ENCODE measurements at places on chromosomes 3 and 15. TPM values are rescaled to one million over a fixed set of nuclear protein-coding genes. Genes with fewer than 3 reads are reported as not detected.

GRCh38 chr15:50880651-50881114 lies 27.8 kb upstream of the AP4E1 start:
- no peak for DNase-seq

GRCh38 chr15:57198131-57198530 lies 178.2 kb upstream of the CGNL1 start:
- no peak for DNase-seq

- DNase-seq, result no peak
These were observed 16.3 kb upstream of the IQCF2 start for GRCh38 chr3:51845129-51845528.

DNA sequence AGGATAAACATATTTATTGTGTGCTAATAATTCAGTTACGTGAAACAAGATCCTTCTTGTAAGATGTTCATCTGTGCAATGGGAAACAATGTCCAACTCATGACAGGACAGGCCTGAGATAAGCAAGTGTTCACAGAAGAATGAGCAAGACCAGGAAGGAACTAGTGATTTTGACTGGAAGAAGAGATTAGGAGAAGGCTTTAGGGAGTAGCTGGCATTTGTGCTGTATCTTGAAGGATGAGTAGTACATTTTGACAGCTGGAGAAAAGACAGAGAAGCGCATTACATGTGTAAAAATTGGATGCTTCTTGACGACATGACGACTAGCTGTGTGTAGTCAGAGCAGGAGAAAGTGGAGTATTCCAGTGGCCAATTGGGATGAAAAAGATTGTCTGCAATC lies 48.4 kb downstream of the GBE1 start:
- no peak for DNase-seq

- DNase-seq, result no peak
These were observed 533 bp upstream of the OCA2 start for GRCh38 chr15:28099555-28100140.

DNA sequence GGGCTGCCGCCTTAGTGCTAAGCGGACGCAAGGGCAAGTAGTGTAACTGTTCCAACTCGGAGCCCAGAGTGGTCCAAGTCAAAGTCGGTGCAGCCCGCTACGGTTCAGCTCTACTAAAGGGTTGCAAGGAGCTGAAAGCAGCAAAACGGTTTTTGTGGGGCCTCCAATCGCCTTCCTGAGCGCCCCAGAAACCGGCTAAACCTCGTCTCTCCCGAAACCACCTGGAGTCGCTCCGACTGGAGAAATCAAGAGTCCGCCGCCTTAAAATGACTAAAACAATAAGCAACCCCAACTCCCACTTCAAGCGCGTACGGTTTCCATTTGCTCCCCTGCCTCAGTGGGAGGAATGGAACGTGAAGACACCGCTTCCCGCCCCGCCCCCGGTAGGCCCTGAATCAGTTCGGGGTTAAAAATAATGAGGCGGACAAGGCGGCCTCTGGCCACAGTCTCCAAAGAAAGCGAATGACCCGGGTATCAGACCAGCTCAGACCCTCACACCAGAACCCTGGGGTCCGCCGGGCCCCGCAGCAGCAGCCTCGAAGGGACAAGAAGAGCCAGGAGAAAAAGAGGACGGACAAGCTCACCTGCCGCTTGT lies 401 bp downstream of the SEC11A start:
- no peak for DNase-seq

- no peak for DNase-seq
These were observed 5.8 kb downstream of the HEXA start for GRCh38 chr15:72369964-72370363.

DNA sequence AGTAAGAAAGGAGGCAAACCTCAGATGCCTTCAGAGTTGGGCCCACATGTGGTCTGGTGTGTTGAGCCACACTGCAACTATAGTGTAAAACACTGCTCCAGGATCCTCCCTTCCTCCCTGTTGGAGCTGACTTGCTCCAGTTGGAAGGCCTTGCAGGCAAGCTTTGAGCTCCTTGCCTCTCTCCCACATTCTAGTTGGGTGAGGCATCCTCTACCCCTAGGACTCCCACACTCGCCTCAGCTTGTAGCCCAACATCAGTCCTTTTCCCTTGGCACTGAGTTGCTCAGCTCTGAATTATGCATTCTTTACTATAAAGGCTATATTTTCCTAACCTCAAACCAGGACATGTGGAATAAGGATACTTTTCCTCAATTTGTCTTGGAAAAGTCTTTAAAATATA lies 143.9 kb downstream of the NECTIN3 start:
- DNase-seq, result no peak

DNA sequence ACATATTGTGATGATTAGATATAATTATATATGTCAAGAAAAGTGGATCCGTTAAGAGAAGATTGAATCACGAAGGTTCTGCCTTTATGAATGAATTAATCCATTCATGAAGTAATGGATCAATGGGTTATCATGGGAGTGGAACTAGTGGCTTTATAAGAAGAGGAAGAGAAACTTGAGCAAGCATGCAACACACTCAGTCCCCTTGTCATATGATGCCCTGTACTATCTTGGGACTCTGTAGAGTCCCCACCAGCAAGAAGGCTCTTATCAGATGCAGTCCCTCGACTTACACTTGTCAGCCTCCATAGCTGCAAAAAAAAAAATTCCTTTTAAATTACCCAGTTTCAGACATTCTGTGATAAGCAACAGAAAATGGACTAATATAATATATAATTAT lies 301.9 kb downstream of the RAP2B start:
- no peak for DNase-seq

DNA sequence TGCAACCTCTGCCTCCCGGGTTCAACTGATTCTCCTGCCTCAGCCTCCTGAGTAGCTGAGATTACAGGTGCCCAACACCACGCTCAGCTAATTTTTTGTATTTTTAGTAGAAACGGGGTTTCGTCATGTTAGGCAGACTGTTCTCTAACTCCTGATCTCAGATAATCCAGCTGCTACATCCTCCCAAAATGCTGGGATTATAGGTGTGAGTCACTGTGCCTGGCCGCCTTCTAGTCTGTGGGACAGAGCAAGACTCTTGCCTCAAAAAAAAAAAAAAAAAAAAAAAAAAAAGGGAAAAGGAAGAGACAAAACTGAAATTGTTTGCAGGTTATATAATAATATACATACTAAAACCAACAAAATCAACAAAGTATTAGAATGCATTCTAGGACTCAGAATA lies 215.2 kb downstream of the PCCB start:
- no peak for DNase-seq

DNA sequence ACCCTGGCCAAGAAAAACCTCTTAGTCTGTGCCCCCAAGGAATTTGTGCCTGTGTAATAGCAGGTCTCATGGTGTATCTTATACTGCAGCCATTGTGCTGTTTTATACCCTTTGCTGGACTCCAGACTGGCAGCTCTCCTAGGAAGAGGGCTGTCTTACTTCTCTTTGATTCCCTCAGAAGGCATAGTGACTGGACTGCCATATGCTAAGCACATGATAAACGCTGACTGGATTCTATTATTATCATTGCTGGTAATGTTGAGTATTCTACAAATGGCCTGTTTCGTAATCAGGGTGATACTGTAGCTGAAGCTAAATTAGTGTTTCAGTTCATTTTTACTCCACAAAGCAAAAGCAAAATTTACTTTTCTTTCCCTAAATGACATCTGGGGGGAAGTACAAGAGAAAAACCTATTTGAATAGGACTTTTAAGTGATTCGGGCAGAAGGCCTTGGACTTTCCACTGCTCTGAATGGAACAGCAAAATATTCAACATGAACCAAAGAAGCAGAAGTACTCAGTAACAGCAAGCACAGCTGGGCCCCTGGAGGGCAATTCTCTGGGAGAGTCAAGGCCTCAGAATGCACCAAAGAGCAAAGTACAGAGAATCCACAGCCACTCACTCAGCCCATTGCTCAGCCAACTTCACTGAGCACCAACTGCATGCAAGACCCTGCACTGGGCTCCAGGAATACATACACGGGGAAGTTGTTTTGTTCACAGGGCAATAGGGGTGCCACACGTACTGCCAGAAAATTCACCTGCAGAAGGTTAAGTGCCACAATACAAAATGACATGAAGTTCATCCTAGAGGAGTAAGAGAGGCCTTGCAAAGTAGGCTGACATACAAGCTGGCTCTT lies 7.9 kb upstream of the BCL2A1 start:
- no peak for DNase-seq

DNA sequence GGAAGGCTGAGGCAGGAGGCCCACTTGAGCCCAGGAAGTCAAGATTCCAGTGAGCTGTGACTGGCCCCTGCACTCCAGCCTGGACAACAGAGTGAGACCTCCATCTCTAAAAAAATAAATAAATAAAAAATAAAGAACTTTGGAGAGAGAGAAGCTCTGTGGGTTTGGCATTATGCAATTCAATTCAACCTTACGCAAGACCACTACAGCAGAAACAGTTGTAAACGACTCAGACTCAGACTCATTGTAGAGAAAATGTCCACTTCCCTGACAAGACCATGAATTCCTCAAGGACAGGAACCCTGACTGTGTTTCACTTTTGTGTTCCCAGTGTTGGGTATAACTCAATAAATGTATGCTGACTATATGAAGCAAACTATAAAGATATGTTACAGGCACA lies 90.3 kb upstream of the C3orf80 start:
- DNase-seq, result no peak

GRCh38 chr3:15629860-15630597 lies 28.5 kb downstream of the BTD start:
- no peak for DNase-seq

DNA sequence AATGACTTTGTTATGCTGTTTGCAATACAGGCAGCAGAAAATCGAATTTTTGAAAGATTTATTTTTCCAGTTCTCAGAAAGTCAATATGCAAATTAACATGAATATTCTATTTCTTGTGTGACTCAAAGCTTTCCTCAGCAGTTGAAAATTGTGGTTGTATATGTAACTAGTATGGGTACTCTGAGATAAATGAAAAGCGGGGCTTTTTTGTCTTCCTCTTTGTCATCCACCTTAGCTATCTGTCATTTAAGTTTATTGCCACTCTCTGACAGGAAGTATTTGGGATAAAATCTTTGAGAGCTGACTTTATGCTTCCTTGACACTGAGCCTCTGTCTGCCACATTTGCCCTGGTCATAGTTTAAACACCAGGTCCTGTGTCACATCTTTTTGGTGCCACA lies 91.5 kb downstream of the ATG7 start:
- DNase-seq, result no peak

DNA sequence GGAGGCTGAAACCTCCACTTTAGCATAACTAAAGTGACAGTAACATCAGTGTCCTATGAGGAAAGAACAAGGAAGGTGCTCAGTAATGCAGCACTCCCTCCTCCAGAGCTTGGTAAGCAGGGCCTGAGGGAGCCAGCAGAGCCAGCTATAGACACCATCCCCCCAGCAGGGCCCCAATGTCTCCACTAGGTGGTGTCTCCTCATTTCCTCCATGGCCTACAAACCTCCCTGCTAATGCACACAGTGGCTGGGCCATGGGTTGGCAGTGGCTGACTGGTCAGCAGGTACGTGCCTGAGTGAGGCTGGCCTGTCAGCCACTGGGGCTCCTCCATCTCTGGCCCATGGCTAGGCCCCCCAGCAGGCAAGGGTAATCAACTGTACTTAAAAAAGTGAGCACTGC lies 13.6 kb downstream of the MRPS25 start:
- no peak for DNase-seq

- DNase-seq, result no peak
These were observed 4.7 kb upstream of the DNASE1L3 start for GRCh38 chr3:58215317-58216025.

DNA sequence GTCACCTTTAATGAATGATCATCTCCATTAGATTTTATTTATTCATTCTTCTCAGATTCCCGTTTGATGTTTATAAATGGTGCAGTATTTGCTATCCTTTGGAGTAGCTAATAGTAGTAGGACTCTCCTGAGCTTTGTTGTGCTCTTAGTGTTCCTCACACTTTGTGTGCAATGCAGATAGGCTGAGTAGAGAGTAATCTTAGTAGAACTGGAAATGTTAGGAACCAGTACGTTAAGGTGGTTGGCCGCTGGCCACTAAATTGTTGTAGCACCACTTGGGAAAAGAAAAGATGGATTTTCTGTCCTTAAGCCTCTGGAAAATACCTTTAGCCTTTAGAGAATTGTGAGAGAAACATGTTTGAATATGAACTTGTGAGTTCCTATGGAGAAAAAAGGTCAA lies 19.9 kb upstream of the EBLN2 start:
- DNase-seq, result no peak

DNA sequence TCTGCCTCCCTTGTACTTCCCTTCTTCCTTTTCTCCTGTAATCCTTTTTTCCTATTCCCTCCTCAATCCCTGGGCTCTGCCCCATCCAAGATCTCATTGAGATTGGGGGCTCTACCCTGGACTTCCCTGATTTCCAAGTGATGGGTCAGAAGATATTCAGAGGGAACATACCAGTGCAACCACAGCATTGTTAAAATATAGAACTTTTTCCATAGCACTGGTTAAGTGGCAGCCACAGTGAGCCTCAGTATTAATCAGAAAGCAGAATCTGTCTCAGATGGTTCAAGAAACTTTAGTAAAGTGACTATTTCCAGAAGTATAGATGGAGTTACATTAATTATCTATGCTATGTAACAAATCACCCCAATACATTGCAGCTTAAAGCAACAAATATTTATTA lies 18.7 kb upstream of the SCN10A start:
- DNase-seq, result no peak

DNA sequence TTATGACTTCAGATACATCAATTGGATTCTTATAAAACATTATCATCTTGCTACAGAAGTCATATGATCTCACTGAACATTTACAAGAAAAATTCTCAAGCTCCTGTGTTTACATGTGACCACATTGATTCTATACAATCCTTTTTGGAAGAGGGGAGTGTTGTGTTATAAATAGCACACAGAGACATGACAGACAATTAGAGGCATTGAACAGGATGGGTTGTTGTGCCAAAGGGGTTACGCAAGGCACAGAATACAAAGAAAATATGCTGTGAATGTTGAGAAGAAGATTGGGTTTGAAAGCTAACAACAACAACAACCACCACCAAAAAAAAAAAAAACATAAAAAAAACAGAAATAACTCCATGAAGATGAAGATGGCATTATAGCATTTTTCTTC lies 32.5 kb upstream of the TBL1XR1 start:
- no peak for DNase-seq

DNA sequence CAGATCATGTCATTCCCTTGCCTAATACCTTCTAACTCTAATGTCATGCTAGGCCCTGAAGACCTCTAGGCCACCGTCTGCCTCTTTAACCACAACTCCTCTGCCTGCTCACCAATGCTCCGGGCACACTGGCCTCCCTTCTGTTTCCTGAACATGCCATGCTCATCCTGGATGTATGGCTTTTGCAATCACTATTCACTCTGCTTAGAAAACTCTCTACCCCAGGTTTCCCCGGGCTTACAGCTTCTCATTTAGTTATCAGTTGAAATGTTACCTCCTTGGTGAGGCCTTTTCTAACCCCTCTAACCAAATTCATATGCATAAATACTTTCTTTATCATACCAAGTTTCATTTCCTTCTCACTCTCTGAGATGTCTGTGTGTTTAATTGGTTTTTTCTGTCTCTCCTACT lies 727.8 kb upstream of the CFAP20DC start:
- DNase-seq, result no peak

GRCh38 chr3:52896613-52897012 lies 735 bp downstream of the STIMATE start:
- DNase-seq, result no peak

The IMPG2 gene
- polyA plus RNA-seq, result 0.58 TPM

The RBP2 gene
- 0.46 TPM for polyA plus RNA-seq

The ALDH1L1 gene
- 33.1 TPM for polyA plus RNA-seq

The LXN gene
- 34.4 TPM for polyA plus RNA-seq
